GM23248 (cell line): ENCODE measurements at places on chromosomes 12 and 14.
A peak's percentile ranks its signal among the peaks of the same experiment; 100 is the strongest.

DNA sequence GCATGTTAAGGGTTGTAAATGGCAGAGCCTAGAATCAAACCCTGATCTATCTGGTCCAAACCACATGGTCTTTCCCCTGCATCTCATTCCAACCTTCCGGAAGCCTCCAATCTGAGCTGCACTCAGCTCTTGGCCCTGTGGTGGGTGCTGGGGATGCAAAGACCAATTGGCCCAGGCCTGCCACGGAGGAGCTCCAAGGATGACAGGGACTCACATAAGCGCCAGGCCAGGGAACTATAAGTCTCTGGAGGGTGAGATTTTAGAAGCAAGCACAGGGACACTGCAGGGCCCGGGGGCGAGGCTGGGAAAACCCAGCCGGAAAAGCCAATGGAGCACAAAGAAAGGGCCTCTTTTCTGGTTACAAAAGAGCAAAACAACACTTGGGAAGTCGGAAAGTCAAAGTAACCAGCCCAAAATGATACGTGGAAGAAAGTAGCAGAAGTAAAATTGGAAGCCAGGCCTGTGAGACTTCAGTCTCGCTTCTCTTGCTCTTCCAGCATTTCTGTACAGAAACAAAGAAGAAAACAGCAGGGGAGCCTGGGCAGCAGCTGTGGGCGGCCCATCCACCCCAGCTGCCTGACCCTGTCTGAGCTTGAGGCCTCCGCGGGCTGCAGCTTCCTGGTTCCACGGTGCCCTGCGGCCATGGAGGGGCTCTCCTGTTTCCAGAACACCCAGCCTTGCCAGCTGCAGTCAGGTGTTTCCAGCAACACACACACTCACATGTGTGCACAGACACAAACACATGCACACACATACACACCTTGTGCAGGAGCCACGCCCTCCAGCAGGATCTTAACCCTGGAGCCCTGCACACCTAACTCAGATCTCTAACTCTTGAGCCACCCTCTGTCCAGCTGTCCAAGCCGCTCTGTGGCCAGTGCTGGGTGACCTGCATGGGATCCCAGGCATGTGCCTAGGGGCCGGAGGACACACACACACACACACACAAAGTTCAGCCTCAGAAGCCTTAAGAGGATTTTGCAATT, 178.2 kb downstream of the BCL11B start:
- H3K27me3 ChIP-seq: no peaks in the 10 kb centered on the region
- DNase-seq: no peak
- no peaks in the 10 kb centered on the region for H3K4me1 ChIP-seq
- H3K36me3 ChIP-seq: no peaks in the 10 kb centered on the region
- no peak overlapping the region for H3K4me3 ChIP-seq

DNA sequence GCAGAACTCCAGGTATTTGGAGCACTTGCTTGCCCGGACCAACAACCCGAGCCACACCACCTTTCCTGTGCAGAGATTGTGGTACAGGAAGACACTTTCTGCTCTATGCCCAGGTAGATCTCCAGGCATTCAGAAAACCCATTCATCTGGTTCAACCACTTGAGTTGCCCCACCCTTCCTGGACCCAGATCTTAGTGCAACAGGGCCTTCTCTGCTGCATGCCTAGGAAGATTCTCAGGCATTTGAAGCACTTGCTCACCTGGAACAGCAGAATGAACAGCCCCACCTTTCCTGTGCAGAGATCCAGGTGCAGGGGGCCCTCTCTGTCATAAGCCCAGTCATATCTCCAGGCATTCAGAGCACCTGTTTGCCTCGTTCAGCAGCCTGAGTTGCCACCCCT, 412.8 kb upstream of the MGAT4C start:
- no peak for DNase-seq
- no peaks in the 10 kb centered on the region; the same call in 1 of the 2 replicates for H3K27me3 ChIP-seq
- no peak overlapping the region for H3K27ac ChIP-seq
- no peak overlapping the region for H3K4me3 ChIP-seq

DNA sequence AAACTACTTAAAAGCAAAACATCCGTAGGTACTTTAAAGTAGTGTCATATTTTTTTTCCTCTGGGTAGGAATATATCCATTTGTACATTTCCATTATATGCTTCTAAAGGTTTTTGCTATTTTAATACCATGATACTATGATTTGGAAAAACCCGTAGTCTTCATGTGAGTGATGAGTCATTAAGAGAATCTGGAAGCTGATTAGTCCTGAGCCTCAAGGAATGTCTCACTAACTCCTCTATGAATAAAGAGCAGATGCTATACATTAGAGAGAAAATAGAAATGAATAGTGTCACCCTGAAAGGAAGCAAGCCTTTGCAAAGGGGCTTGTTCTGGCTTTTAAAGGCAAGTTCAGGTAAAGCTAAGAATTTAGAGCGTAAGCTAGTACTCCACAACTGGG, 432.1 kb downstream of the CCDC91 start:
- no peaks in the 10 kb centered on the region for H3K27me3 ChIP-seq
- H3K27ac ChIP-seq: no peak overlapping the region
- DNase-seq: peak; percentile 78

GRCh38 chr12:95851606-95852005, 7.1 kb upstream of the SNRPF start:
- DNase-seq: no peak
- H3K27me3 ChIP-seq: peaks cover 38% of the 10 kb centered on the region
- H3K4me3 ChIP-seq: no peak overlapping the region
- no peaks in the 10 kb centered on the region for H3K36me3 ChIP-seq
- H3K4me1 ChIP-seq: no peaks in the 10 kb centered on the region

DNA sequence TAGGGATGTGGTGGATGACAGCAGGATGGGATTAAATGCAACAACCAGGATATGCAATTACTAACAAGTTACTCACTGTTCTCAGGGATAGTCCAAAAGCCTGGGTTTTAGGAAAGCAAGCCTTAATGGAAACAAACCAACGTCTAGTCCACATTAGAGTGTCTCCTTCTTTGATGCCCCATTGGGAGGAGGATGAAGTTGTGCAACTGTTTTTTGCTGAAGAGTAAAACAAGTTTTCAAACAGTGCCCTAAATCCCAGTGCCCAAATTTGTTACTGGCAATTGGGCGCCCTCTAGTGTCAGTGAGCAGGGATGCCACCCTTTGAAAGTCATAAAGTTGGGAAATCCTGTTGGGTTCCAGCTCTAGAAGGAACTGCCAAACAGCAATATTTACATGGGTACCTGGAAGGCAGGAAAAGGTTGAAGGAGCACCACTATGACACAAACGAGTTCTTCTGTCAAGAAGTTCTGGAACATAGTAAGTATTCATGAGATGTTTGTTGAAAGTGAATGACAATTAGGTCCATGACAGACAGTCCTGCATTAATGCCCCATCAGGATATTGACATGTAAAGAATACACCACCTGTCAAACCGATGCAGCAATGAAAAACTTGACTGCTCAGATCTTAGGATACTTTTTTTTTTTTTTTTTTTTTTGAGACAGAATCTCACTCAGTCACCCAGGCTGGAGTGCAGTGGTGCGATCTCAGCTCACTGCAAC, 11.1 kb upstream of the DPF3 start:
- peaks cover 60% of the 10 kb centered on the region for H3K4me1 ChIP-seq
- H3K27ac ChIP-seq: peak overlapping the region; percentile 23; the same call in 1 of the 2 replicates
- peak overlapping the region; percentile 22; the same call in 1 of the 2 replicates for H3K4me3 ChIP-seq
- no peaks in the 10 kb centered on the region for H3K36me3 ChIP-seq

DNA sequence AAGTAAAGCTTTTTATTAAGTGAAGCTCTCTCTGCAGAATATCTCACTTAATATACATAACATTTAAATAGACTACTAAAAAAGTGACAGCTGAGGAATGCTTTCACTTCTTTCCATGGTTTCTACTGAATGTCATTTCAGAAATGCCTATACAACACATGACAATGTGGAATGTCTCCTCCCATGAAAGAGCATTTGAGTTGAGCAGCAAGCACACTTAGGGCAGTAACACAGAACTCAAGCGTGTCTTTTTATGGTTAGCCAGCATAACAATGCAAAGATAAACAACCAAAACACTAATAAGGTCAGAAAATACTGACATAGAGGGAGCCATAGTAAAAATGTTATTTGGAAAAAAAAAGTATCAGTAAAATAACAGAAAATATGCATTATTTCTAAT, 9.4 kb downstream of the PPP1R12A start:
- no peak overlapping the region for H3K27ac ChIP-seq
- no peaks in the 10 kb centered on the region for H3K27me3 ChIP-seq
- H3K4me3 ChIP-seq: no peak overlapping the region
- DNase-seq: no peak

DNA sequence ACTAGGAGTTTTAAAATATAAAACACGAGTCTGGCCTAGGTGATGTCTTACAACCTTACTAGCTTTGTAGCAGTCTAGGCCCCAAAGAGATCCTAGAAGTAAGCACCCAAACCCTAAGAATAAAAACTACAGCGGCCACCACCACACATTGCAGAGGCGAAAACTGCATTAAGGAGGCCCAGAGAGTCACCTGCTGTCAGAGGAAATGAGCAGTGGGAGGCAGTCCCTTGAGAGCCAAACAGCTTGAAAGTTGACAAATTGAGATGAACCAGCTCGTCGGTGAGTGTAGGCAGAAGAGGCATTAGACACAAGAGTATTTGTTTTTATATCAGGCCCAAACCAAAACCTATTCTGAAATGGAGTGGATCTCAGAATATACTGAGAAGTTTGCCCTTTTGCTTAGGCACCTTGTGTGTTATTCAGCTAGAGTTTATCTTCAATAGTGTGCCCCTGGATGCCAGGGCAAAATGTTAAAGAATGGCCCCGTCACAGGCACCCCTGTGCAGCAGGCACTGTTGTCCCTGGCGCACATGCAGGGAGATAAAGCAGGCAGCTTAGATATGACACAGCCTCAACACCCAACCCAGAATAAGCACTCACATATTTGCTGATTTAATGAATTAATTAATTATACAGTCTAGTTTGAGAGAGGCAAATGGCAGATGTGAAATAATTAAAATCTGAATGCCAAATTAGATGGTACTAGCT, 56.7 kb downstream of the TTC7B start:
- peak overlapping the region; percentile 87 for H3K4me3 ChIP-seq
- no peaks in the 10 kb centered on the region for H3K36me3 ChIP-seq
- DNase-seq: no peak
- peaks cover 11% of the 10 kb centered on the region for H3K4me1 ChIP-seq
- H3K27me3 ChIP-seq: no peaks in the 10 kb centered on the region

- H3K27ac ChIP-seq: no peak overlapping the region
- no peaks in the 10 kb centered on the region for H3K4me1 ChIP-seq
- peak; percentile 36 for DNase-seq
- H3K27me3 ChIP-seq: no peaks in the 10 kb centered on the region
Measured at GRCh38 chr12:2683283-2684025, 111.3 kb upstream of the FKBP4 start.

- no peak overlapping the region for H3K27ac ChIP-seq
- peaks cover 21% of the 10 kb centered on the region; the same call in 1 of the 2 replicates for H3K36me3 ChIP-seq
- no peaks in the 10 kb centered on the region for H3K27me3 ChIP-seq
- DNase-seq: peak; percentile 25
Measured at GRCh38 chr12:1655225-1655788, 26.3 kb downstream of the WNT5B start.

GRCh38 chr14:69284170-69284569, 24.2 kb downstream of the GALNT16 start:
- no peak overlapping the region for H3K4me3 ChIP-seq
- no peaks in the 10 kb centered on the region for H3K27me3 ChIP-seq
- no peak for DNase-seq

GRCh38 chr14:97456958-97457357, 659.8 kb downstream of the VRK1 start:
- no peak overlapping the region for H3K4me3 ChIP-seq
- H3K27ac ChIP-seq: no peak overlapping the region
- no peaks in the 10 kb centered on the region for H3K4me1 ChIP-seq
- no peaks in the 10 kb centered on the region for H3K27me3 ChIP-seq

GRCh38 chr14:64763085-64763782, 59.0 kb downstream of the PLEKHG3 start:
- no peak overlapping the region for H3K4me3 ChIP-seq
- no peaks in the 10 kb centered on the region for H3K36me3 ChIP-seq
- no peak overlapping the region for H3K27ac ChIP-seq

- DNase-seq: no peak
- no peak overlapping the region for H3K27ac ChIP-seq
- no peaks in the 10 kb centered on the region for H3K36me3 ChIP-seq
- no peaks in the 10 kb centered on the region for H3K27me3 ChIP-seq
- no peak overlapping the region for H3K4me3 ChIP-seq
- no peaks in the 10 kb centered on the region for H3K4me1 ChIP-seq
Measured at GRCh38 chr12:17334784-17335183, 728.8 kb upstream of the LMO3 start.

- no peaks in the 10 kb centered on the region for H3K36me3 ChIP-seq
- DNase-seq: no peak
- peaks cover 23% of the 10 kb centered on the region for H3K4me1 ChIP-seq
- H3K27ac ChIP-seq: no peak overlapping the region
Measured at GRCh38 chr12:89691659-89692058, 17.0 kb downstream of the ATP2B1 start.

GRCh38 chr12:5586201-5586600, 154.3 kb downstream of the NTF3 start:
- H3K27me3 ChIP-seq: no peaks in the 10 kb centered on the region
- no peaks in the 10 kb centered on the region for H3K36me3 ChIP-seq
- peak; percentile 59 for DNase-seq
- H3K4me1 ChIP-seq: peaks cover 26% of the 10 kb centered on the region
- no peak overlapping the region for H3K4me3 ChIP-seq
- H3K27ac ChIP-seq: no peak overlapping the region

DNA sequence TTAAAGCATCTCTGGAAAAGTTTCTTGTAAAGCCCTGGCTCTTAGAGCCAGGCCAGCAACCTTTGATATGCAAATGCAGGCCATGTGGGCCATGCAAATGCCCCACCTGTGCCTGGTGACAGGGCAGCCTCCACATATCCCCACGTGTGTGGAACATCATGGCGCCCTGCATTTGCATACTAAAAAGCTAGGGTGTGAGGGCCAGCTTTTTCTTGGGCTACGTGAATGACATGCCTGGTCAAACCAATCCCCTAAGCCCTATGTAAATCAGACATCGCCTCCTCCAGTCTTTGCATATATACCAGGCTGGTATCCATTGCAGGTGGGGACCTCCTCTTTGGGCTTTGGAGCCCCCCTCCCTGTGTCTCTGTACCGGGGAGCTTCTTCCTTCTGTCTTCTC, 6.4 kb downstream of the CSRP2 start:
- H3K27me3 ChIP-seq: no peaks in the 10 kb centered on the region
- no peak for DNase-seq
- no peak overlapping the region for H3K27ac ChIP-seq
- H3K4me3 ChIP-seq: no peak overlapping the region

DNA sequence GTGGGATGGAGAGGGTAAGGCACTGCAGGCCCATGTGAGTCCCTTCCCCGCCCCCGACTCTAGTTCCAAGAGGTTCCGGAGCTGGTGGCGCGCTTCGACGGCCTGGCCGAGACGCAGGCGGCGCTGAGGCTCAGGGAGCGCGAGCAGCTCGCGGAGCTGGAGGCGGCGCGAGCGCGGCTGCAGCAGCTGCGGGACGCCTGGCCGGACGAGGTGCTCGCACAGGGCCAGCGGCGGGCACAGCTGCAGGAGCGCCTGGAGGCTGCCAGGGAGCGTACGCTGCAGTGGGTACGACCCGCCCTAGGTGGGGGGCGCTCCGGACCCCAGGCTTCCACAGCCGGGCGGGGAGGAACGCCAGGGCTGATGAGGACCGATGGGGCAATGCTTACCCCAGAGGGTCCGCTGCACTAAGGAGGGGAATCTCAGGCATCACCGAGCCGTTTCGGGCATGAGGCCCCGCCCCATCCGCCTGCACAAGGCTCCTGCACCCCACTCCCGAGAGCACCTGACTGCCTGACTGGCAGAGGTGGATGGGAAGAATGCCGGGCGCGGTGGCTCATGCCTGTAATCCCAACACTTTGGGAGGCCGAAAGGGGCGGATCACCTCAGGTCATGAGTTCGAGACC, 4.9 kb downstream of the CFAP73 start:
- DNase-seq: peak; percentile 65
- H3K27ac ChIP-seq: no peak overlapping the region
- peaks cover 33% of the 10 kb centered on the region for H3K27me3 ChIP-seq
- no peaks in the 10 kb centered on the region for H3K36me3 ChIP-seq
- peak overlapping the region; percentile 21; the same call in 1 of the 2 replicates for H3K4me3 ChIP-seq
- H3K4me1 ChIP-seq: no peaks in the 10 kb centered on the region
